ENCODE measurements at places on chromosomes 7 and 10.

- no peak for DNase-seq
These were observed 31.8 kb downstream of the CTBP2 start for GRCh38 chr10:125128397-125129075.

DNA sequence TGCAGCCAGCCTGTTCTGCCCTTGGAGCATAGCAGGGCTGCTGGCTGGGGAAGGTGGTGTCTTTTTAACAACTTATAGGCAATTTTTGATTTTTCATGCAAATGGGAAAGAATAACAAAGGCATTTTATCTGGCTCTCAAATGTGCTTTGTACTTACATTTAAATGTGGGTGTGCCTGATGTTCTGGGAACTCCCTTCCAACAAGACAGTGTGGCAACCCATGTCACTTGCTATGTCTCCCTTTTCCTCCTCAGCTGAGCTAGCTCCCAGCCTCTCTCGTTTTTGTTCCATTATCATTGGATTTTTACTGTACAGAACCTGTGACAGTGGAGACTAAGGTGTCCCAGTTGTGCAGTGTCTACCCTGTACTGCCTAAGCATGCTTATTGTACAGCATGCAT is 93.5 kb upstream of the PDCD4 start:
- DNase-seq = no peak

DNA sequence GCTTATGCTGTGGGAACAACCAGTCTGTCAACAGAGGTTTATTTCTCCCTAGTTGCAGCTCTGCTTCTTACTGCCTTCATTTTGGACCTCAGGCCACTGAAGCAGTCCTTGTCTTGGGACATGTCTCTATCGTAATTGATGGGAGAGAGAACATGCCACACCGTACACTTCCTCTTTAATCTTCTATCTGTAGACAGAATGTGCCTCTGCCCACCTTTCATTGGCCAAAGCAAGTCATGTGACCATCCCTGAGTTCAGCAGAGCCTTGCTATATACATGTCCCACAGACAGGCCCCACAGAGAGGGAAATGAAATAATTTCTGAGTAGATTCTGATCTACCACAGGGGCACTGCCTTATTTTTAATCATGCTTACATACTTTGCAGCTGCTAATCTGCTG is 98.0 kb downstream of the KCND2 start:
- DNase-seq = no peak

- DNase-seq = no peak
These were observed 31.1 kb downstream of the DAGLB start for GRCh38 chr7:6416516-6417145.

DNA sequence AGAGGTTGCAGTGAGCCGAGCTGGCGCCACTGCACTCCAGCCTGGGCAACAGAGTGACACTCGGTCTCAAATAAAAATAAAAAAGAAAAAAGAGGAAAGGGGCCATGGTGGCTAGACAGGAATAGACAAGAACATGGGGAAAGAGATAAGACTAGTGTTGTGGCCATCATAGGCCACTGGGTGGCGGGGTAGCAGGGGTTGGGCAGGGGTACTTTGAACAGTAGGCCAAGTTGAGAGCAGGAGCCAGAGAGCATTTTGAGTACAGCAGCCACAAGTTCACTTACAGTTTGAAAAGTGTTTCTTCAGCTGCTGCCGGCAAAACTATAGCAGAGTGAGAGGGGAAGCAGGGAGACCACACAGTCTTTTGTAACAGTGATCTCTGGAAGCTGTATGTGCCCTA is 656.0 kb downstream of the CNTNAP2 start:
- DNase-seq = no peak

DNA sequence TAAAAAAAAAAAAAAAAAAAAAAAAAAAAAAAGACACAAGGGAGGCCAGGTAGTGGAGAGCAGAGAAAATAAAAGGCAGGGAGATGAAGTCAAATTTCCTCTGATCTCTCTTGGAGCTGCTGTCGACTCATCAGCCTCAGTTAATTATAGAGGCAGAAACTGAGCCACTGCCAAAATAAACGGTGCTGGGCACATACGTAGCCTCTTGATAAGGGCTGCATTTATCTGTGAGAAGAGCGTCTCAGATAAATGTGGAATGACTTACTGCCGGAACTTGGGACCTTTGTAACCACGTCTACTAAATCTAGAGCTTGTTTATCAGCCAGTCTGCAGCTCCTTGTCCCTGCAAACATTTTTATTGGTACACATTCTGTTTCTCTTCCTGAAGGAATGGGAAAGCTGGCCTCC is 162.3 kb downstream of the BAMBI start:
- DNase-seq = no peak

Data from stimulated activated naive CD8-positive, alpha-beta T cell treated with anti-CD3 and anti-CD28 coated beads, Interleukin-15, amount 100 ng/mL, for 72 hours (primary cell).